ENCODE measurements at places on chromosomes 12 and 14.

GRCh38 chr12:46370380-46370734 is 2.2 kb downstream of the SLC38A2 start:
- no peak for DNase-seq

DNA sequence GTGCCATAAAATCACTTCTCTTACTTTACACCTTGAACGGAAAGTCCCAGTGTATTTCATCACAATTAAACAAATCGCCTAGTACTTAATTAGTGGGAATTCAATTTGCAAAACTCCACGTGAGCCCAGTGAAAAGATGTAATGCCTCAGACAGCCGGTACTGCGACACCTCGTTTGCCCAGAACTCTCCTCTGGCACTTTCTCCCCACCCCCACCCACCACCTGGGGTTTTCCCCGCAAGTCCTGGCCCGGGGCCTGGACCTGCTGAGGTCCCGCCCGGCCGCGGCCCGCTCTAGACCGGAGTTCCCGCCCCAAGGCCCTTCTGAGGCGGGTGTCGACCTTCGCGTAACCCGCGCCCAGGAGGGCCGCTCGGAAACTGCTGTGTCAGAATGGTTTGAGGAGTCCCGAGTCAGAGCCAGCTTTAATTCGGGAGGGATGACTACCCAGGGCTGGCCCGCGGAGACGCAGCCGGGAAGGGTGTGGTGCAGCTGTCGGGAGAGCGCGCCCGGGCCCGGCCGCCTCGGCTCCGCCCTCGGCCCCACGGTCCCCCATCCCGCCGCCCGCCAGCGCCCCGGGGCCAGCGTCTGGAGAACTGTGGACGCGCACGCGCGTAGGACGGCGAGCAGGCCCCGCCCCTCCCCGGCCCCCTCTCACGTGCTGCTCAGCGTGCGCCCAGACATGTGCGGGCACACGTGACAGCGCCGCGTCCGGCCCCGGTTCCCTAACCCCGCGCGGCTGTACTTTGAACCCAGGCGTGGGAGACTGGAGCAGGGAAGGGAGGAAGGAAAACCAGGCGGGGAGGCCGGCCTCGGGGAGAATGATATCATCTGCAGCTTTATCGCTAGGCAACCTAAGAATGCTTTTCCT is 10.8 kb downstream of the BHLHE41 start:
- DNase-seq = peak; percentile 91

DNA sequence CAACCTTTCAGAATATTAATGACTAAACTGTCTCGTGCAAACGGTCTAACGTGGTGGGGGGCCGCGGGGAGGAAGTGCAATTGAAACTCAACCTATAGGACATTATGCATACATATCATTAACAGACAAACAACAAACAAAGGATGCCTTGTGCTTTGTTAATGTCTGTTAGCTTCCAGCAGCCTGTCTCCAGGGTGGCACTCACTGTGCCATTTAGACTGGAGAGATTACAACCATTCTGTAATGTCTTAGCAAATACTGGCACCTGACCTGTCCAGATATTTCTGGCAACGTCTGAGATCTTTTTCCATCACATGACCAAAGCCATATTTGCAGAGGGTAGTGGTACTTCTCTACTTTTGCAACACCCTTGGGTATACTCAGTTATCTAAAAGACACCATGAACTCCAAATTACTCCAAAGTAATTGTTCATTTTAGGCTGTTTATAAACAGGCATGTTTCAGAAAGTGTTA is 11.6 kb downstream of the BHLHE41 start:
- DNase-seq = no peak

GRCh38 chr14:61652526-61653262 is 42.6 kb upstream of the HIF1A start:
- DNase-seq = no peak

DNA sequence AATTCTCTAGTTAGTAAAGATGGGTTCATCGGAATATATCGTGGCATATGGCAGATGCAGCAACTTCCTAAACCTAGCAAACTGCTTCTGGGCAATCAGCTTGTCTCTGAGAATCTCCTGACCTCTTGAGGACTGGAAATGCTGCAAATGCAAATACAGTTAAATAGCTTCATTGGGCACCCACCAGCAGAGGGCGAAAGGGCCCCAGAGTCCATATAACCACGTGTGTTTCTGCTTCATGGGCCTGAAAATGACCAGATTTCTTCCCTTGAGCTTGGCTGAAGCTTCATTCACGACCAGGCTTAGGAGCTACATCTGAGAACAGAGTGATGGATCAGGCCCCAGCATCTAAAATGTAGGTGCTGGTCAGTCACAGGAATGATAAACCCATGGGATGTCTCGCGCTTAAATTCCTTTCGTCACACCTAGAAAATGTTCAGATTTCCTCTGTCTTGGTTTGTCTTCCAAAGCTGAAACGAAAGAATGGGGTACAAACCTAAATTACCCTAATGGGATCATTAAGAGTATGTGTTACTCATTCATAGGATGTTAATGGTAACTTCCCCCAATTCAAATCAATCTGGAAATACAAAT is 1482.5 kb upstream of the TMEM132C start:
- no peak for DNase-seq

DNA sequence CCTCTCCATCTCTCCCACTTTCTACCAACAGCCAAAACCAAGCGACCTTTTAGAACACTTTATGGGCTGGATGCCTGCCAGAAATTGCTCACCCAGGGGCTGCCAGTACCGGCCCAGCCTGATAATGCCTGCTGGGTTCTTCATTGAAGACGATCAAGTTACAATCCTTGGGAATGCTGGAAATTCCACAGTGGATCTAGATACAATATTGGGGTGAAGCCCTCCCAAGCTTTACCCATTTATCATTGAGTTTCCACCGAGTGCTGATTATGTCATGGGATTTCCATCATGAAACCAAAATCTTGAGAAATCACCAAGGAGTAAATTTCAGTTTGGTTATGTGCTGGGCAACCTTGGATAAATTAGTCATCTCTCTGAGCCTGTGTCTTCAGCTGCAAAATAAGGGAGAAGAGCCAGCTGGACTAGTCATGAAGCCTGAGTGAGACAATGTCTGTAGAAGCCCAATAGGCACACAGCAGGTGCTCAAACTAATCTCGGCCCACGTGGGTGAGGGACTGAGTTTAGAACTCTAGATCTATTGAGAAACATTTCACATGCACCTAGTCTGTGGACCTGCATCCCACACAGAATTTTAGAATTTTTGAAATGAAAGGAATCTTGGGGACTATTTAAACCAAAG is 75.5 kb upstream of the CLMN start:
- DNase-seq = no peak

DNA sequence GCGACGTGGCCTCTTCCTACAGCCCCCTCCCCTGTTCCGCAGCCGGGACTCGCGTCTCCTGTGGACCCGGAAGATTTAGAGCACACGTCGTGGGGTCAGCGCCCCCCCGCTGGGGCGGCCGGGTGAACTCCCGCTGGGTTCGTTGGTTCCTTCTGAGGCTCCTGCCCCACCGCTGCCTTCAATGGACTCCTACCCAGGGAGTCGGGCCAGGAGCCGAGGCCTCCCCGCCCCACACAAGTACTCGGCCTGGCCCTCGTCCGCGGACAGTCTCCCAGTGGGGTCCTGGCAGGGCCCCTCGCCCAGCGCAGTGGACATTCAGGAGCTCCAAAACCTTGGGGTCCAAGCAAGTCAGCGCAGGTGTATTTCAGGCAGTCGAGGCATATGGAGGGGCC is 1.2 kb downstream of the MMP17 start:
- no peak for DNase-seq

- DNase-seq = no peak
Observed at GRCh38 chr12:89117448-89118034, 234.8 kb downstream of the DUSP6 start.

DNA sequence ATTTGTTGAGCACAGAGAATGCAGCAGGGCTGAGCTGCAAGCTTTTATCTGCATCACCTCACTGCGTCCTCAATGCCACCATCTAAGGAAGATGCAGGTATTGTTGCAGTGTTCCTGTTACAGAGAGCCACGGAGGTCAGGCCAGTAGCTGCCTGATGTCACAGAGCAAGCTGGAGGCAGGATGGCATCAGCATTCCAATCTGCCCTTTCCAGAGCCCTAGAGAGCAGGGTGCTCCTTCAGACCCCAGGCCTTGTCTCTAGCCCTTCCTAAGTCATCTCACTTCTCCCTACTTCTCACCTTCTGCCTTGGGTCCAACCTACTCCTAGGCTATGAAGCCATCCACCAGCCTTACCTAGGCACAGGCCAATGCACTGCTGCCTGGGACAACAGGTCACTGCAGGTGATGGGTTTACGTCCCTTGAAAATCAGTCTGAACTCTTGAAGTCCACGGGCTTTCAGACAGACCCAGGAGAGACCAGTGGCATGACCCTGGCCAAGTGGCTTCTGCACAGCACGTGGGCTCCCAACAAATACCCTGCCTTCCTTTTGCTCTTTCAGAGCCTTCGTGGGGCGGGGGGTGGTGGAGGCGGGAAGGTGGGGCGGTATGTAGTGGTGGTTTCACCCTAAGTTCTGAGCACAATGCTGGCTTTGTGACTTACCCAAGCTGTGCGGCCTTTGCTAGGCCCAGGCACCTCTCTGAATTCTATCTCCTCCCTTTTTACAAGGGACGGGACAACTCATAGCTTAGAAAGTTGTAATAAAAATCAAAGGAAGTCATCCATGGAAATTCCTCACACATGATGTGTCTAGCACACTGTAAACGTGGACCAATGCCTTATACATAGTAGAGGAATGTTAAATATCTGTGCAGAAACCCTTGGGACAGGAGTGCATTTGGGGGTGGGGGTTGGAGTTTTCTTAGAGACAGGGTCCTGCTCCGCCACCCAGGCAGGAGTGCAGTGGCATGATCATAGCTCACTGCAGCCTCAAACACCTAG is 136.0 kb downstream of the KSR2 start:
- no peak for DNase-seq

DNA sequence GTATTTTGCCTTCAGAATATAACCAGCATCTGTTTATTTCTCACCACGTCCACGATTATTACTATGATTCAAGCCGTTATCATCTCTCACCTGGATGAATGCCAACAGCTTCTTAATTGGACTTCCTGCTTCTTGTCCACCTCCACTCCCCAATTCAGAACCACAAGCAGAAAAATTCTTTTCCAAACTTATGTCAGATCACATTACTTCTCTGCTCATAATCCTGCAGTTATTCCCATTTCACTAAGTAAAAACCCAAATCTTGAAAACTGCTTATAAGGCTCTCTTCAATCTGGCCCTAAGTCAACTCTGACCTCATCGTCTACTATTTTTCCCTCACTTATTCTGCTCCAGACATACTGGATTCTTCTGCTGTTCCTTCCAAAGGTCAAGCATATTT is 2.0 kb downstream of the CRY1 start:
- DNase-seq = no peak

DNA sequence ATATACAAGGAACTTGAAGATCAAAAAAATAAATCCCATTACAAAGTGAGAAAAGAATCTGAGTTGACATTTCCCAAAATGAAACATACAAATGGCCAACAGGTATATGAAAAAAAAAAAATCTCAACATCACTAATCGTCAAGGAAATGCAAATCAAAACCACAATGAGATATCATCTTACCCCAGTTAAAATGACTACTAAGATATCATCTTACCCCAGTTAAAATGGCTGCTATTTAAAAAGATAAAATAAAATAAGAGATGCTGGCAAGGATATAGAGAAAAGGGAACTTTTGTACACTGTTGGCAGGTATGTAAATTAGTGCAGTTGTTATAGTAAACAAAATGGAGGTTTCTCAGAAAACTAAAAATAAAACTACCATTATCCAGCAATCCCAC is 44.4 kb downstream of the PLEKHG7 start:
- no peak for DNase-seq

DNA sequence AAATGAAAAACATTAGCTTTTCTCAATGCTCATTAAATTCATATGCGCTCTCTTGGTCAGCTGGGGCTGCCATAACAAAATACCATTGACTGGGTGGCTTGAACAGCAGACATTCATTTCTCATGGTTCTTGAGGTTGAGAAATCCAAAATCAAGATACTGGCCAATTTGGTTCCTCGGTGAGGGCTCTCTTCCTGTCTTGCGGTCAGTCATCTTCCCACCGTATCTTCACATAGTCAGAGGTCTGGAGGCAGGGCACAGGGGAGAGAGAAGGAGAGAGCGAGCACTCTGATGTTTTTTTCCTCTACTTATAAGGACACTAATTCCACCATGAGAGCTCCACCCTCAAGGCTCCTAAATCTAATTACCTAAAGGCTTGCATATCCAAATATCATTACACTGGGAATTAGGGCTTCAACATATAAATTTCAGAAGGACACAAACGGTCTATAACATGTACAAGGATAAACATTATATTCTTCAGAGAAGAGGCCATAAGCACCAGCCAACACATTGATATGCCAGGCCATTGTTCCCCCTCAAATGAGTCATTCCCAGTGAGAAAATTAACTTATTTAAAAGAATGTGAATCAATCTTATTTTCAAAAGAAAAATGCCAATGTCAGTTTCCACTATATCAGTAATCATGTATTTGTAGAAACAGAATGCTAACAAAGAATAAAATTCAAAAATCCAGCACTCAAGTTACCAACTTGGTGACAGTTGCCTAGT is 152.2 kb downstream of the BTG1 start:
- DNase-seq = no peak

GRCh38 chr14:23627961-23628360 is 8.2 kb upstream of the DHRS2 start:
- DNase-seq = no peak

GRCh38 chr12:75998292-75999063 is 33.1 kb downstream of the PHLDA1 start:
- no peak for DNase-seq

DNA sequence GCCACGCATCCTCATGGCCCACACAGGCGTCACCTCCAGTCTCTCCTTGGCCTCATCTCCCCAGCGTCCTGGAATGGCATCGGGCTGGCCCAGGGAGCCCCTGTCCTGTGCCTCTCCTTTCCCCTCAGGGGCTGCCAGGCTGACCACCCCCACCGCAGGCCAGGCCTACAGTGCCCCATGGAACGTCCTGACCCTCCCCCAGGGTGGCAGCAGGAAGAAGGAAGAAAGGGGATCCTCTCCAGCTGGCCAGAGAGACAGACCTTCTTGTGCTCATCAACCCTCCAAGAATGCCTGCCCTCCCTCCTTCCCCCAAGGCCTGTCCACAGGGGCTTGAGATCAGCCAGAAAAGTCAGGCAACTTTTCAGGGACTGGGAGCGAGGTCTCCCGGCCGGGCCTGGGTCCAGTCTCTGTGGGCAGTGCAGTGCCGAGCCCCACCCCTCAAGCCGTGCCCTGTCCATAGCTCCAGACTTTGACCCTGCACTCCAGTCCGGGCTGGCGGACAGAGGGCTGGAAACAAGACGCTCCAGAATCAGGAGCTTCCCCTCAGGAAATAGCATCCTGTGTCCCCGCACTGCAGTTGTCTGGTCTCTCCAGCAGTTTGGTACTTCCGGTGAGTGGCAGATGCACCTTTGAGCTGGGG is at the start of gene DAO:
Gene DAO (plus strand): TSS at position 478 of the 640 bp plus-strand sequence. CDS start 4,915 bp downstream, outside the sequence.
- DNase-seq = no peak

DNA sequence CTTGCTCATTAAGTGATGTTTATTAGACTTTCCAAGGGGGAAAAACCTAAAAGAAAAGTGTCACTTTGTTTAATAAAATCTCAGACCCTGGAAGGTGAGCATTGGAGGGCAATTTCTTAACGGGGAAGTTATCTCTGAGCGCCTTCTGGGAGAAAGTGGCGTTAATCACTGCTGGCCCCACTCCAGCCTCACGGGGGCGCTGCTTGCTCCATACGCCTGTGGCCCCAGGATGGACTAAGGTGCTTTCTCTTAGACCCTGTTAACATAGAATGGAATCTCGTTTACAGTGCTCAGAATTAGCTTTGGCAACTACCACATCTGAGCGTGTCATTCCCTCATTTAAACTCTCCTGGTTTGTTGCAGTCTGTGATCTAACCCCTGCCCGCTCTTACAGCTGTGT is 16.4 kb upstream of the PRIMA1 start:
- no peak for DNase-seq
